Stimulated activated CD4-positive, alpha-beta T cell treated with anti-CD3 and anti-CD28 coated beads, Interleukin-15, amount 100 ng/mL, for 1 hour (primary cell): ENCODE measurements at places on chromosomes 4 and X.

GRCh38 chr4:140789759-140790158 is 33.6 kb upstream of the TBC1D9 start:
- DNase-seq = no peak

DNA sequence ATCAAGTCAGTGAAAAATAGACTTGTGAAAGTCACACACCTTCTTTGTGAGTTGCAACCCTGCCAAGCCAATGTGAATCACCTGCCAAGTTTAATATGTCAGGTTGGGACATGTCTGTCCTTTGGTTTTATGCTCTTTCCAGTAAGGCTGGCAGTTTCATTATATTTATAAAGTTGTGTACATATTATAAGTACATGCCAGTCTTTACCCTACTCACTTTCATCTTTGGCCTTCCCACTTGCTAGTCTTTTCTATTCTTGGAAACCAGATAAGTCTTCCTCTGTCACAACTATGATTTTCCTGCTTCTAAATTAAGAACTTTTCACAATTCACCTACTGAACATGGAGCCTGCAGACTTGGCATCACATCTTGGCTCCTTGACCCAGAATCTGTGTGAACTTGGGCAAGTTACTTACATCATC is 680.7 kb upstream of the BOD1L1 start:
- DNase-seq = no peak

GRCh38 chr4:38210396-38211114 is 250.4 kb downstream of the PTTG2 start:
- no peak for DNase-seq

DNA sequence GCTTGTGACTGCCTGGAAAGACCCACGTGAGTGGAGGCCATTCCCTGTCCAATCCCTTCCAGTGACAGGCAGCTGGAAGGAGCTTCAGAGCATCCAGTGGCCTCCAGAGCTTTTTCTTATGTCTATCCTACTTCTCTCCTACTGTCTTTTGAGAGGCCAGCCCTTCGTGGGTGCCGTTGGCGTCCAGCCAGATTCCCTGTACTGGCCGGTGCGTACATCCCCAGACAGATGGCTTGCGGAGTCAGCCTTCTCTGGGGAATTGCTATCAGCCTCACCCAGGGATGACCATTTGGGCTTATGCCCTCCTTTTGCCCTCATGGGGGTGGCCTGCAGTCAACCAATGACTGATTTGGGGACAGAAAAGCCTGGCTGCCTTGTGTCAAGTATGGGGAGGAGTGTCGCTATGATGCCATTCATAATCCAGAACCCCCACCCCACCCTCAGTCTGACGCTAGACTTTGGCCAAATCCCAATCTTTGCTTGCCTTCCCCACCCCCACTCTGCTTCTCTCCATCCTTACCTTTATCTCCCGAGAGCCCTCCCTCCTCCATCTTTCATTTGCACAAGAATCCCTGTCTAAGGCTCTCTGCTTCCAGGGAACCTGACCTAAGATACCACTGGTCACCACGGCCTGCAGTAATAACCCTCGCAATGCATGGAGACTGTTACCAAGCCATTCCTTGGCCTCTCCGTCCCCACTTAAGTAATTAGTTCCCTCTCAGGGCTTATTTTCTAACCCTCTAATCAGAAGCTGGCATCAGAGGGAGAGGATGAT is 150.3 kb upstream of the BCOR start:
- DNase-seq = no peak

DNA sequence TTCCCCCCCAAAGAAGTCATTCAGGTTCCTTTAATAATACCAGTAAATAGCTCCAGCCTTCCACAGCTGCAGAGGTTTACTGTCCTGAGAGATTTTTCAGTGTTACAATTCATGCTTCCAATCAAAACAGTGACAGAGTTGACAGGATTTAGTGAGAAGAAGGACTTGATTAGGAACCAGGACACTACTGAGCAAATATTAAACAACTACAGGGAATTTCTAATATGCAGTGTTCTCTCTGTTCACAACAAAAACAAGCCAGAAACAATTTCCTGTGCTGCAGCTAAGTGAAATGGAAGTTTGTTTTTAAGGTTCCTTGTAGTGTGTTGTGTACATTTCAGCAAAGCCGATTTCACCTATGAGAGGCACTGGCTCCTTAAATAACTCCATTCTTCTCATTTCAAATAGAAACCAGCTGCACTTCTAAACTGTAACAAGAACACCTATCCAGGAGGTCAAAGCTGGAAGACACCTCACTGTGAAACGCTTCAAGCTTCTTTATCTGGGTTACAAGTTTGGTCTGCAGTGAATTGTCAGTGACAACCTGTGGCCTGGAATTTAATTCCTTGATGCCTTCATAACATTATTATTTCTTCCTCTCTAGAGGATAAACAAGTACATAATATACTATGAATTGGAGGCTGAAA is 149.3 kb downstream of the RASL11B start:
- DNase-seq = no peak

GRCh38 chrX:19795307-19795706 is 92.1 kb downstream of the SH3KBP1 start:
- DNase-seq = no peak

DNA sequence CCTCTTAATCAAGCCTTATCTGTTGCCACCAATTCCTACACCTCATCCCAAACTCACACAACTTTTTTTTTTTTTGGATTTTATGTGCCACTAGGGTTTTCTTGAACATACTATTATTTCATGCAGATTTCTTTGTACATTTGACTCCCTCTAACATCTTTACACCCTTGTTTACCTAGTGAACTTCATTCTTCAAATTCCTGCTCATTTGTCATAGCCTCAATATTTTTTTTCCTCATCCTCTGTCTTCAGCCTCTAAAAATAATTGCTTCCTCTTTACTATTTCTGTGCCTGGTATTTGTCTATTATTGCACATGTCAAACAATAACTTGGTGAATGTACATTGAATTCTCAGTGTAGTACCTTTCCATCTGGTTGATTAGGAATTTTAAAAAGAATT is 22.0 kb downstream of the NBDY start:
- no peak for DNase-seq

DNA sequence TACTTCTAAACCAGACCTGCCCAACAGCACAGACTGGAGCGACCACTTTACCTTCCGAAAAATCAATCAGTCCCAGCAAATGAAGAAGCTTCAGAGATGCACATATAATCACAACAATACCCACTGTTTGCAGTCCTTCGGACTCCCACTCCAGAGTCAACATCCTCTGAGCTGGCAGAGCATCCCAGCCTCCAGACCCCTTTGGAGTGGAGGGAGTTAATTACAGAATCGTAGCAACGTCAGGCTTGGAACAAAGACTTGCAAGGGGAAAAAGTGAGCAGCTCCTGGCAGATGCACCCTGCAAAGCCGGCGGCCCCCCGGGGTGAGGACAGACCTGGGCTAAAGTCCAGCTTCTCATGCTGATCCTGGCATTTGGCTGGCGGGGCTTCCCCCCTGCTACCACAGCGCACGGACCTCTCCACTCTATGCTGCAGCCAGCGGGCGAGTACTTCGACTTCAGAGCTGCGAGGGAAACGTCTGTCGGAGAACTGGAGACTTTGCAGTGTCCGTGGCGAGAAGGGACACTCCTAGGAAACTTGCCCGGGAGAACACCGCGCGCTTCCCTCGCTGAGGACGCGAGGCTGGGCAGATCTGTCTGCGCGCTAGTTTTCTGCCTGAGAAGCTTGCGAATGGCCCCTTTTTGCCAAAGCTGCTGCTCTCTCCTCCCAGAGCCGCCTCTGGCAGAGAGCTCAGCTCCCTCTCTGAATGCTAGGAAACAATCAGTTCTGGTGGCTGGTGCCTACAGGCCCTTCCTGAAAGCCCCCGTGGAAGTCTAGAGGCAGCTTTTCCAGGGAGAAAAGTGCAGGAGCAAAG is 283.7 kb downstream of the PACRGL start:
- no peak for DNase-seq

DNA sequence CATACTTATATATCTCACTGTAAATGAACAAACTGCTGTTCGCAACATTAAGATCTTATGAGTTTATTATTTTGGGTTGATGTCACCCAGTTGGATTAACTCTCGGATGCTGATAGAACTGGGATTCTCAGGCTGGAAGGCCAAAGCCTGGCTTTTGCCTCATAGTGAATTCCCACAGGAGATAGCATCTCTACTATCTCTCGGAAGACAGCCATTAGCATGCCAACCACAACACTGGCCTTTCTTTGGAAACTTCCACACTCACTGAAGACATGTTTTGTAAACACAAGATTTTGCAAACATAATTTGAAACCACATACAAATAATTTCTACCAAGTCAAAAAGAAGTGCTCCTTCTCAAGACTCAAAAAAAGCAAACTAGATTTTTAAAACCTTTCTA is 4.5 kb upstream of the ATP6AP2 start:
- DNase-seq = no peak
